Kidney tubule cell (primary cell): ENCODE measurements at places on chromosomes 16 and 17.
A peak's percentile ranks its signal among the peaks of the same experiment; 100 is the strongest.

DNA sequence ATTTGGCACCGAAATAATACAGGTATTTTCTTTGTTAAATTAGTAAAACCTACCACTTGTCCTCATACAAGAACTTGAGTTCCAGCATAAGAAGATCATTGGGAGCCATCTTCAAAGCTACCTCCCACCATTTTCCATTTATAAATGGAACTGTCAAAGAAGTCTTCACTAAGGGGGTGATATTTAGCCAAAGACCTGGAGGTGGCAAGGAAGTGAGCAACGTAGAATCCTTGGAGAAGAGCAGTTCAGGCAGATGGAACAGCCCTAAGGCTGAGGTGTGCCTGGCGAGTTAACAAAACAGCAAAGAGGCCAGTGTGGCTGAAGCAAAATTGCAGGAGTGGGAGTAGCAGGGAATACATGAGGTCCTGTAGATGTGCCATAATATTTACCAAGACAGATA is 1.8 kb downstream of the KCNJ16 start:
- DNase-seq, result peak; percentile 64

- no peak for DNase-seq
Measured at GRCh38 chr16:85931596-85932402, 32.8 kb downstream of the IRF8 start.

- no peak for DNase-seq
Measured at GRCh38 chr16:8686031-8686621, 11.7 kb downstream of the ABAT start.

DNA sequence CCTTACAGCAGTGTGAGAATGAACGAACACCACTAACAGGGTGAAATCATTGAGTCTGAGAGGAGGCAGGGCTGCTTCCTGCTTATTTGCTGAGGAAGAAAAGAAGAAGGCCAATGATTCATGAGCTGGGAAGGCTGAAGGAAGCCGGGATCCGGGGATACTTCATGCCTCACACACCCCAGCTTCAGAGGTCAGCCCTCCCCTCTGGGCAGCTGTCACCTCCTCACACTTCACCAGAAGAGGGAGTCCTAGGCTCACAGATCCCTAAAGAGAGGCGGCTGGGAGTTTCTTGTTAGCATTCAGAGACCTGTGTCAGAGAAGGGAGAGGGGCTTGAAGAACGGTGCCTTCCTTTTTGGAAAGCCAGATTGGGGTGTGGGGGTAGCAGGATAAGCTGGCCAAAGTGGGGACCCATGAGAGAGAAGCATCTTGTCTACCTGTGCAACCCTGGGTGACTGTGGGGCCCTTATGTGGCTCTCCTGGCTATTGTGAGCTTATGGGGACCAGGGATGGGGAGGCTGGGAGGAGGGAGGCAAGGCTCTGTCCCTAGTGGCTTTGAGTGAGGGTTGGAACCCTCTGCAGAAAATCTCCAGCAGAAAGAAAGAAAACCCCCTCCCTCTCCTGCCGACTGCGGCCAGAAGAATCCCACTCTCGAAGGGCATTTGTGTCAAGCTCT is 94.6 kb downstream of the RGS9 start:
- DNase-seq, result peak; percentile 94

GRCh38 chr17:81349397-81350319 is 45.6 kb upstream of the BAHCC1 start:
- DNase-seq, result no peak

GRCh38 chr17:69246726-69247375 is 18.2 kb upstream of the ABCA10 start:
- DNase-seq, result peak; percentile 49

DNA sequence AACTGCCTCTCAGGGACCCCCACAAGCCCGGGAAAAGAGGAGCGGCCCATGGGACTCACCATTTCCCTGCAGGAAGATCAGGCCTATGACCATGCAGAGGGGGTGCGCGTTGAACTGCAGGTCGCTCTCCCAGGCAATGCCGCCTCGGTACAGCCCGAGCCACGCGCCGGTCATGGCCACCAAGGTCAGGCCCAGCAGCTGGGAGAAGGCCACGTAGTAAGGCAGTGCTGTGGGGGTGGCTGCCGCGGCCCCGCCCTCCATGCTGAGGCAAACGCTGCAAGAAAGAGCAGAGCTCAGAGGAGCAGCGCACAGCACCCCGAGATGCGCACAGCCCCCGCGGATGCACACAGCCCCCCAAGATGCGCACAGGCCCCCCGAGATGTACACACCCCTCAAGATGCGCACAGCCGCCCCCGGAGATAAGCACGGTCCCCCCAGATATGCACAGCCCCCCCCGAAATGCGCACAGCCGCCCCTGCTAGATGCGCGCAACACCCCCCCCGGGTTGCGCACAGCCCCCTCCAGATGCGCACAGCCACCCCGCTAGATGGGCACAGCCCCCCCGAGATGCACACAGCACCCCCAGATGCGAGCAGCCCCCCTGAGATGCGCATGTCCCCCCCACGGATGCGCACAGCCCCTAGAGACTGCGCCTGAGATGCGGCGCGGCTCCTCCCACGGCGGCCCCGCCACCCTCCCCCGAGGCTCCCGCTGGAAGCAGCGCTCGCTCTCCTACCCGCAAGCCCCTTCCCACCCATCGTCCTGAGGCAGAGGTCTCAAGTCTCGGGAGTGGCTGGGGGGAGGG is 8.6 kb downstream of the CYB561 start:
- DNase-seq, result no peak

- peak; percentile 15 for DNase-seq
Measured at GRCh38 chr17:73749337-73749823, 105.1 kb upstream of the SDK2 start.

GRCh38 chr17:35774499-35774898 is 13.8 kb downstream of the C17orf50 start:
- DNase-seq, result no peak

DNA sequence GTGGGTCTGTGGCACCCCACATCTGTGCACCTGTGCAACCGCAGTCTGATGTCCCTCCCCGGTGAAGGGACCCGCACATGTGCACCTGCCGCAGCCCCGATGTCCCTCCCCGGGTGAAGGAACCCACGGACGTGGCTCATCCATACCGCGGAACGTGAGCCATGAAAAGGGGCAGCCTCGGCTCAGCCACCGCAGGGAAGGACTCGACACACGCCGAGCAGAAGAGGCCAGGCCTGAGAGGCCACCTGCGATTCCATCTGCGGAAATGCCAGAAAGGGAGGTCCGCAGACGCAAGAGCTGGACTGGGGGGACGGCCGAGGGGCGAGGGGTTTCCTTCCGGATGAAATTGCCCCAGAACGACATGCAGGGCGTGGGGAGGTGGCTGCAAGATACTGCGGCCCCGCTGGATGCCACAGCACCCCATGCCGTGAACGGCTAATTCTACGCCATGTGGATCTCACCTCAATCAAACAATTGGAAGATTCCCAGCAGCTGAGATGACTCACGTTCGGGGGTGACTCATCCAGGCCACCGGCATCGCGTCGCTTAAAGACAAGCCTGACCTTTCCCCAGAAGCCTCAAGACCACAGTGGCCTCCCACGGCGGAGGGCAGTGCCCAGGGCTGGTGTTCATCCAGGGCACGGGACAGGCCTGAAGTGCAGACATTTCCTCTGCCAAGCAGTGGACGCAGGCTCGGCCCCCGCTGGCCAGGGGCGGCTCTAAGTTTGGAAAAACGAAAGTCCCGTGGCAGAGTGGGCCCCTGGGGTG is 21.0 kb downstream of the SOX8 start:
- peak; percentile 88 for DNase-seq

GRCh38 chr16:76835339-76835738 is 355.7 kb upstream of the MON1B start:
- no peak for DNase-seq

DNA sequence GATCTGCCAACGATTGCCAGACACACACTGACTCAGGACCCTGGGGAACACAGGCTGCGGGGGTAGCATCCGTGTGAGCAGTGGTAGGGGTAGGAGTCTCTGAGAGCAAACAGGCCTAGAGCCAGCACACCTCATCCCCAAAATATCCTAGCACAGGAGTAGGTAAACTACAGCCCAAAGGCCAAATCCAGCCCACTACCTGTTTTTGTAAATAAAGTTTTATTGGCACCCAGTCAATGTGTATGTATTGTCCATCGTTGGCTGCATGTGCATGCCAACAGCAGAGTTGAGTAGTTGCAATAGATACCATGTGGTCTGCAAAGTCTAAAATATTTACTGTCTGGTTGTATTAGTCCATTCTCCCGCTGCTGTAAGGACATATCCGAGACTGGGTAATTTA is 55.5 kb upstream of the GPRC5B start:
- DNase-seq, result no peak

GRCh38 chr16:62190426-62190825 is 154.2 kb upstream of the CDH8 start:
- peak; percentile 12 for DNase-seq

DNA sequence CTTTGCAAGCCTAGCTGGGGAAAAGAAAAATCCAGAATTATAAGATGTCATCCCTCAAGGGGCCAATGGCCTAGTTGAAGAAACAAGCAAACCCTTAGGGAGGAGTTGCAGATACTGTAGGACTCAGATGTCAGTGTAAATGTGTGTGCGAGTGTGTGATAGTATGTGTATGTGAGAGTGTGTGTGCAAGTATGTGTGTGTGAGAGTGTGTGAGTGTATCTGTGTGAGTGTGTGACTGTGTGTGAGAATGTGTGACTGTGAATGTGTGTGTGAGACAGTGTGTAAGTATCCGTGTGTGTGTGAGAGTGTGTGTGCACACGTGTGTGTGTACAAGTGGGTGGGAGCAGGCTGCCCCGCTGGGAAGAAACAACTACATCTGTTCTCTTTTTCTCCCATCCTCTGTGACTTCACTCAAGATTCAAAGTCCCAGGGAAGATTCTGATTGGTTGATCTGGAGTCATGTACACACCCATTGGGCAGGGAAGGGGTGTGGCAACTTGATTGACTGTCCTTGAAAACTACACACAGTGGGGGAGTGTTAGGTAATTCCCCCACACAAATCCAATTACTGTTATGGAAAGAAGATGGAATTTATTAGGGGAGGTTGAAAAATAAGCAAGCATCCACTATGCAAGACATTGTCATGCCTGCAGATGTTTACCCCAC is 40.7 kb downstream of the IRX3 start:
- DNase-seq, result no peak

- no peak for DNase-seq
Measured at GRCh38 chr17:79945591-79946255, 89.9 kb downstream of the TBC1D16 start.

DNA sequence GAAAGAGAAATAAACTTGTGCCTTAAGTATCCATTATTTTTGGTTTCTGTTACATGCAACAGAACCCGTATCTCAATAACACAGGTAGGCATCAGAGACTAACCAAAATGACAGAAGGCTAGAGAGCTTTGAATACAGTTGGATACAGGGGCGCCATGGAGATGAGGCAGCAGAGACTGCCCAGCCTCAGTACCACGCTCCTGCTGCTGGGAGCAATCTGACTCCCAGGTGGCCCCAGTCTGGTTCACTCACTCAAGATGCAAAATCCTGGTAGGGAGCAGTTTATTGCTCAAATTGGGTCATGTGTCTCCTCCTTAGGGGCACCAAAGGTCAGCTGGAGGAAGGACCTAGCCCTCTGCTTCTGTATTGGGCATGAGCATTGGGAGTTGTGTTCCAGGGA is 218.9 kb downstream of the USP22 start:
- no peak for DNase-seq

- DNase-seq, result no peak
Measured at GRCh38 chr16:17305694-17306093, 165.1 kb downstream of the XYLT1 start.

- no peak for DNase-seq
Measured at GRCh38 chr17:8964801-8965393, 610 bp downstream of the PIK3R5 start.

GRCh38 chr17:10879190-10879836 is 41.4 kb upstream of the PIRT start:
- peak; percentile 37 for DNase-seq

GRCh38 chr17:17784657-17785267 is 52.0 kb downstream of the SREBF1 start:
- peak; percentile 29 for DNase-seq

DNA sequence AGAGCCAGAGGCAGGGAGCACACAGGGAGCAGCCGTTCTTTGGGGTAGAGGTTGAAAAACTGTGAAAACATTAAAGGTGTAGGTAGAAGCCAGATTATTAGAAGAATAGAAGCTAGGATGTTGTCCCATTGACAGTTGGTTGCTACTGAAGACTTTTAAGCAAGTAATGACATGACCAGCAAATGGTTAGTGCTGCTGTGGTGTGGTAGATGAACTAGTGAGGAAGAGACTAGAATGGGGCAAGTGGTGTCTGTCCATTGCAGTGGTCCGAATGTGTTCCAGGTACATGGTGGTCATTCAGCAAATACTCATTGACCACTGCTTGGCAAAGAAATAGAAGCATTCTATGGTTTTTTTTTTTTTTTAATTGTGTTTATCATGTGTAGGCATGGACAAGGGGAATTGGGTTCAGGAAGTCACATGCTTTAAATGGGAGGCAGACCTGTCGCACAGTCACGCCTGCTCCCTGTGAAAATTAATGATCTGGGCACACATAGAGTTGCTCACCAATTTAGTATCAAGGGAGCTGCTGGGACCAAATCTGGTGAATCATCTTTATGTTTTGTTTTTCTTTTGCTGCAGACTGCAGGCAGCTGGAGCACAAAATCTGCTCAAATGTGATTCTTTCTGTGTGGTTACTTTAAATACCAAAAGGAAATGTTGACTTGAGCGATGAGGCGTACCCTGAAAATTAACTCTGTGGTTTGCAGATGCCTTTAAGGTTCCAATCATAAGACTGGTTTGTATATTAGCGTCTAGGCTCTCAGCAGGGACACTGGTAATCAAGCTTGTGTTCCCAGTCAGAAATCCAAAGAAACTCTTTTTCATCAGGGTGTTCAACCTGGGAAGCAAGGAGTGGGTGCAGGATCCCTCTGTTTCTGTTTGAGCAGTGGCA is 30.7 kb downstream of the YPEL2 start:
- peak; percentile 93 for DNase-seq

- DNase-seq, result peak; percentile 65
Measured at GRCh38 chr16:58815181-58815888, 81.2 kb upstream of the GOT2 start.

DNA sequence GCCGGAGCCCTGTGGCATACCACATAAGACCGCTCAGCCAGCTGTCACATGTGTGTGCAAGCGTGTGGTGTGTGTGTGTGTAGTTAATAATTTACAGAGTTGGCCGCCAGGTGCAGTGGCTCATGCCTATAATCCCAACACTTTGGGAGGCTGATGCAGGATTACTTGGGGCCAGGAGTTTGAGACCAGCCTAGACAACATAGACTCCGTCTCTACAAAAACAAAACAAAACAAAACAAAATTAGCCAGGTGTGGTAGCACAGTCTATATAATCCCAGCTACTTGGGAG is 20.4 kb downstream of the SOCS1 start:
- peak; percentile 81 for DNase-seq
